ENCODE measurements at places on chromosomes 3 and 15. TPM values are rescaled to one million over a fixed set of nuclear protein-coding genes. Genes with fewer than 3 reads are reported as not detected.

GRCh38 chr3:150960708-150961684, 11.5 kb downstream of the CLRN1 start:
- no peak for DNase-seq

DNA sequence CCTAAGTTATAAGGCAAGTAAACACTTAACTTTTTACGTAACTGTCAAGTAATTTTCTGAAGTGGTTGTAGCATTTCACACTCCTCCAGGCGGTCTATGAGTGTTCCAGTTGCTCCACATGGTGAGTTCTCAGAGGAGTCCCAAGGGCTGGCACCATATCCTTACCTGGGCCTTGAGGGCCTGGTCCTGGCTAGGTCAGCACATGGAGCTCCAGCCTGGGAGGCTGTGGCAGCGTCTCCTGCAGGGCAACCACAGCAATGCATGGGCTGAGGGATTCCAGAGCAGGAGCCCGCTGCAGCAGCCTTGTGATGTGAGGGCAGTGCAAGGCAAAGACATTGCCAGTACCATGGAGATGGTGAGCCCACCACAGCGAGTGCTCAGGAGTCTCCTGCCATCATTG, 32.2 kb upstream of the LYZL4 start:
- no peak for DNase-seq

DNA sequence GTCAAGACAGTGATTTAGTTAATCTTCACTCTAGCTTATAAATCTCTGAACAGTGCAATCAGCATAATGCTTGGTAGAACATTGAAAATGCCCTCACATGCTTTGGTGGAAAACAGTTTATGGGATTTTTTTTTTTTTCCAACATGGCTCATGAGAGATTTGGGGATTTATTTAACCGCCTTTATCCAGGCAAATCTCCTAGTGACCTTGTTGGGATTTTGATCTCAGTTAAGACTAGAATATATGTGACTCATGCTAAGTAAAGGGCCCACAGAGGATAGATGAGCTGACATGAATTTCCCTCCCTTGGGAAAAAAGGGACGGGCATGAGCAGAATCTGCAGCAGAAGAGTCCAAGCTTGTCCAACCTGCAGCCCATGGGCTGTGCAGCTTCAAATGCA, 18.7 kb downstream of the LRTM1 start:
- peak; percentile 19 for DNase-seq

GRCh38 chr3:108215871-108216270, 6.4 kb downstream of the IFT57 start:
- DNase-seq, result no peak

DNA sequence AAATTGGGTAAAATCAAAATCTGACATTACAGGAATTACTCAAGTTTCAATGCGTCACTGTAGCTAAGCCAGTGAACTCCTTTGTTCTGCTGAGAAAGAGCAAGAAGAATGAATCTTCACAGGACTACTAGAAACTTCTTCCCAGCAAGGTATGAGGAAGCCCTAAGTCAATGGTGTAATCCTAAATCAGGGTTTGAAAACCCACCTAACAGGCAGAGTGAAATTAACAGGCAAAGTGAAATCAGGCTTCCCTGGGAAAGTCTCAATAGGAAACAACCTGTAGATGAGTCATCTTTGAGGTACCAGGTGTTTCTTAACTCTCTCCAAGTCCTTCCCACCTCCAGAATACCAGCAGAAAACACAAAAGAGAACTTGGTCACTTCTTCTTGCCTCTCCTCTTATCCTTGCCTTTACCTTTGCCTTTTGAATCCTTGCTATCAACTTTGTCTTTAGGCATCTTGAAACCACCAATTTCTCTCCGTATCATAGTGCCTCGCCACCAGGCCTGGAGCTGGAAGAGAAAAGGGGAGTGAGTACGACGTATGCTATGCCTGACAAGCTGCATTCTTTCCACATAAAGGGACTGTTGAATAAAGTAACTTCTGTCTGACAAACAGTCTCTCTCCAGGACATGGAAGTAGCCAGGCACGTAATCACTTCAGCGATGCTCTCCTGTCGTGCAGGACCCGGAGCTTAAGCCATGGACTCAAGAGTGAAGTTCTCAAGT, 60.6 kb upstream of the RPL35A start:
- DNase-seq, result no peak

GRCh38 chr3:153749070-153749610, 372.1 kb upstream of the ARHGEF26 start:
- DNase-seq, result no peak

DNA sequence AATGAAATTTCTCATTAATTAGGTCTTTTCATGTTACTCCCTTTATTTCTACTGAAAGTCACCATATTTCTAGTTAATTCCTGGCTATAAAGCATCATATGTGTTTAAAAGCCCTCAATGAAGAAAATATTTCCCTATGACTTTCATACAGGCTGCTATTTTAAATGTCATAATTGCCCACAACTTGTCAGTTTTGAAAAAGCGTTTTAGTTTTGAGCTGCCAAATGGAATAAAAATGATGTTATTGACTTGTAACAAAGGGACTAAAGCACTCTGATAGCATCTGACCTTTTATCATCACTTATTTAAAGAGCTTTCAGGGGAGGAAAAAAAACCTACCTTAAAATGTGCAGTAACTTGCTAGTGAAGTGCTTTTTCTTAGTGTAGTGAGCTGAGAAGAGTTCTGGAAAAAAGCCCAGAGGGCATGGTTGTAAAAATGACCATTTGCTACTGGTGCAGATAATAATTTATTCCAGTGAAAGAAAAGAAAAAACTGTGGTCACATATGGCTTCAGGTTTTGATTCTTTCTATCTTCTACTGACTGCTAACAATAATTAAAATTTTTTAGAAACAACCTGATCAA, 877.2 kb downstream of the CADM2 start:
- no peak for DNase-seq

GRCh38 chr3:59996056-59996455, 946.2 kb upstream of the CFAP20DC start:
- no peak for DNase-seq

- DNase-seq, result no peak
These were observed 36.3 kb downstream of the KLF13 start for GRCh38 chr15:31362886-31363285.

- no peak for DNase-seq
These were observed 252.1 kb downstream of the EPHA6 start for GRCh38 chr3:97066531-97066930.

- DNase-seq, result no peak
These were observed 225 bp downstream of the RHOA start for GRCh38 chr3:49411535-49411967.

Gene RHOV
- not detected for total RNA-seq

GRCh38 chr3:10450494-10451440, 54.6 kb downstream of the ATP2B2 start:
- no peak for DNase-seq

GRCh38 chr3:39140341-39140971, 12.9 kb downstream of the CSRNP1 start:
- no peak for DNase-seq

GRCh38 chr3:46558184-46559043, 7.7 kb downstream of the LRRC2 start:
- DNase-seq, result peak; percentile 90

GRCh38 chr3:182487611-182488010, 305.7 kb upstream of the ATP11B start:
- DNase-seq, result no peak

DNA sequence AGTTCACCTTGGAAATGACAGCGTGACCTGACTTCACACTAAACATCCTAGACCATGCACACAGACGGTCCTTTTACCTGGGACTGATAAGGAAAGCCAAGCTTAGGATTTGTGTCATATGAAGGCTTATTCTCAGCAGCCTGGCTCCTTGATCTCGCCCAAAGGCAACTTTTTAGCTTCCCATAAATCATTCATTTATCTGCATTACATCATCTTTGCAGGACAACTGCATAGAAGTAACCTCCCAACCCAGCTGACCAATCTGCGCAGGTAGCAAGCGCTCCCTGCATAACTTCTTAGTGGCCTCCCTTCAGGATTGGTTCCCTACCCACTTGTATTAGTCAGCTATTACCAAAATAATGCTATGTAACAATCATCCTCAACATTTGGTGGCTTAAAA, 389.9 kb upstream of the PROK2 start:
- no peak for DNase-seq

DNA sequence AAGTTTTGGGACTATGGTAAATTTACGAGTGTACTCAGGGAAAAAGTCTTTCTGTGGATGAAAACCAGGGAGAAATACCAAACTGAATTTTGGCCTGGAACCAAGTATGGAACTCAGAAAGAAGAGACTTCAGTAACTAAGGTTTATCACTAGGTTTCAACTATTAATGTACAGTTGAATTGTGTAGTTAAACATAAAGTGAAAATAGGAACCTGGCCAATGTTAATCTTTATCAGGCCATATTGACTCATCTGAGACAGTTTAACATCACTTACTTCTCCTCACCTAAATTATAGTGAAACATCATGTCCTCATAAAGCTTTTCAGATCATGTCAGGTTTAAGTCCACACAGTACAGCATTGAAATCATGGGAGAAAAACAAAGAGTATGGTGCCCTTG, 197.7 kb downstream of the LSAMP start:
- DNase-seq, result no peak

DNA sequence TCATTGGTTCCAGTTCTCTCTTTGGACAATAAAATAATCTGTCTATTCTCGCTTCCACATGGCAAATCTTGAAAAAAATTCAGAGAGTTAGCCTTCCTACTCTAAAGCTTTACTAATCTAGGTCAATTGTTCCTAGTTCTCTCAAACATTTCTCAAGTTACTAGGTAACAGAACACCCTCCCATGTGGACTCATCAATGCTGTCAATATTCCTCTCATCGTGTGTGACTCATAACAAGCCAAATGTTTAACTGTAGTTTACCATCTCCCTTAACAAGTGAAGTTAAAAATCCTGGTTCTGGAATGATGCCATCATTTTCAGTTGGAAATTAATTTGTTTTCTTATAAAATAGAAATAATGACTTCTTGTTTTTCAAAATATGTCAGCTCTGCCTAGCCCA, 438.6 kb downstream of the ROBO1 start:
- DNase-seq, result no peak

DNA sequence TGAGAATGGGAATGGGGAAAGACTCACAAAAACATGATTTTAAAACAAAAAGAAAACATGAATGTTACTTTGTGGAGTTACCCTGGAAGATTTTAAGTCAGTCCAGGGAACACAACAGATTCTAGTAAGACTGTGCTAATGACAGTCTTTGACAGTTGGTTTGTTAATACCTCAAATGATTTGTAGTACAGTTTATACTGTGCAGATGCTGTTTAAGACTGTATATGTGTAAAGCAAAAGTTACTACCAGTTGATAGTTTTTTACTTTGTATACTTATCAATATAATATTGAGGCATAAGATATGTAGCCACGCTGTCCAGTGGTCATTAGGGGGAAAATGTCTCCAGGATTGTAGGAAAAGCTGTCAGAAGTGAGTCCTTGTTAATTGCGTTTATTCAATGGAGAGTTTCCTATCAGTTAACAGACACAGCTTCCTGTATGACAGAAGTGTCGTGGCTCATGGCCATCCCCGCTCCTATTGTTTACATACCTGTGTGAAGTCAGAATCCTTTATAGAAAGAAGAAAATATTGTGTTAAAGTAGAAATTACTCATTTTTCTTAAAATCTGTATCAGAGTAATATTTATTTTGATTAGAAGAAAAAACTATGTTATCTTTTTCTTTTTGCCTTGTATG, 36.0 kb downstream of the NKIRAS1 start:
- DNase-seq, result no peak

DNA sequence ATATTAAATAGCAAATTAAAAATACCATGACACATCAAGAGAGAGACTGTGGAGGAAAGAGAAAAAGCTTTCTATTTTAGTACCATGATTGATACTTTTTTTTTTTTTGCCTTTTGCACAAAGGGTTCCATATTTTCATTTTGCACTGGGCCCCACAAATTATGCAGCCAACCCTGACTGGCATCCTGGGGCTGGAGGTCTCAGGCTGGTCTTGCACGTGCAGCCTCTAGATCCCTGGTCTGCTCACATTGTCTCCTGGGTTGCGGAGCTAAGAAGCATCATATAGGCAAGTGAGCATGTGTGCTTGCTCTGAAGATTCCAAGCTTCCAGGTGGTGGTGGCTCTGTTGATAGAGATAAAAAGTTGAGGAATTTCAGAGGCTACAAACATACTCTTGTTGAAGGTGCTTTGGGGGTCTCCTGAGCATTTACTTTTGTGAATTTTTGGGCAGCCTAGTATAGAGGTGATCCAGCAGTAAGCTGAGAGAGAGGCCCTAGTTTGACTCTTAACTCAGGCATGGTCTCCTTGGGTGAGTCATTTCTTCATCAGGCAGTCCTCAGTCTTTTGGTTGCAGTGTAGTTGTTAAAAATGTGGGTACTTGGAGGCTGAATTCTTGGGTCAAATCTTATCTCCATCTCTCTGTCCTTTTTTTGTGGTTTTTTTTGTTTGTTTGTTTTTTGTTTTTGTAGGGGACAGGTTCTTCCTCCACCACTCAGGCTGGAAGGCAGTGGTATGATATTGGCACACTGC, 31.3 kb downstream of the SMAD3 start:
- peak; percentile 96 for DNase-seq

GRCh38 chr15:69164807-69165636, 4.6 kb downstream of the GLCE start:
- DNase-seq, result no peak

All from Karpas-422 (cell line).